ENCODE measurements at places on chromosomes 12 and 14.

GRCh38 chr12:109239179-109239578, 69.9 kb downstream of the FOXN4 start:
- DNase-seq, result peak; percentile 7

DNA sequence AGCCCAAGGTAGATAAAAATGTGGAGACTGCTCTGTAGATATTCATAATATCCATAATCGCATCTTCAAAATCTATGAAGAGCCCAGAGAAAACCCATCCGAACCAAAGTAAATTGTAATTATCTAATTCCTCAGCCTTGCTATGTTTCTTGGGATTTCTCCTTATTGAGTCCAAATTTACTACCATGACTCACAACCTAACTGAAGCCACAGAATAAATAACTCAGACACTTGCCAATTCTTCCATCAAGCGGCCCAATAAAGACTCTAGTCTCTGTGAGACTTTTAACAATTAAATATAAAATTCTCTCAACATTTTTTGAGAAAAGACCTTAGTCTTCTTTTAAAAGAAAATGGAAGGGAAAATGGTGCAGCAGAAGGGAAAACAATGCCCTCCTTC, 409.8 kb downstream of the DAD1 start:
- DNase-seq, result no peak

GRCh38 chr12:31279390-31279924, 46.5 kb downstream of the SINHCAF start:
- DNase-seq, result no peak

DNA sequence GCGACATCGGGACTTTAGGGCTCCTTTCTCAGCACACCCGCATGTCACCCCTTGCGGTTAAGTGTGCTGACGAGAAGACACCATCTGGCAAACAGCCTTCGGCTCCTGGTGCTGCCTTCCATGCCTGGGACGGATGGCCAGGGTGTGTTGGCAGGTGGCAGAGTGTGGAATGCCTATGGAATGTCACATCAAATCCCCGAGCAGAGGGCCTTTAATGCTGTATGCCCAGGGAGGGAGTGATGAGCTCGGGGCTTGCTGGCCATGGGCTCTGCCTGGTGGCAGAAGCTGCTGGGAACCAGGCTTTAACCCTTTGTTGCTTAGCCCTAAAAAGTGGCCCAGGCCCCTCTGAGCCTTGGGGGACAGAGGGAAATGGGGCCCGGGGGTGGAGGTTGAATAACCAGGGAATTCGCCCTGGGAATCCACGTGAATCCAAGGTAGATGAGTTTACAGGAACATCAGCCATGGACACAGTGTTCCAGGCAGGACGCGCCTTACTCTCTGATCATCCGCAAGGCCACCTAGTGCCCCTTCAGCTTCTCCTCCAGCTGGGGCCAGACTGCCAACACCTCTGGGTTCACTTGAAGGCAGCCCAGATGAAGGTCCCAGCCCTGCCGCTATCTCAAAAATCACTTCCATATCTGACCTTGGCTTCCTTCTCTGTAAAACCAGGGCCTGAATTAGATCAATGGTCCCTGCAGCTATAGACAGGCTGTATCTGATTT, 17.4 kb downstream of the FAM181A start:
- DNase-seq, result no peak

DNA sequence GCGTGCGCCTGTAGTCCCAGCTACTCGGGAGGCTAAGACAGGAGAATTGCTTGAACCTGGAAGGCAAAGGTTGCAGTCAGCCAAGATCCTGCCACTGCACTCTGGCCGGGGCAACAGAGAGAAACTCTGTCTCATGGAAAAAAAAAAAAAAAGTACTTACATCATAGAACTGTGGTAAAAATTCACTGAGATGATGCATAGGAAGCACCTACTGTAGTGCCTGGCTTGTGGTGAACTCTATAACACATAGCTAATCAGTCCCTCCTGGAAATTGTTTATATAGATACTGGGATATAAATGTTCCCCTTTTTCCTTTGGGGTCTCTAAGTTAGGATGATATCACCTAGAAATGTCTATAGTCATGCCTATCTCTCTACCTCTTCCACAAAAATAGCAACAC, 89.7 kb upstream of the CPM start:
- DNase-seq, result no peak

DNA sequence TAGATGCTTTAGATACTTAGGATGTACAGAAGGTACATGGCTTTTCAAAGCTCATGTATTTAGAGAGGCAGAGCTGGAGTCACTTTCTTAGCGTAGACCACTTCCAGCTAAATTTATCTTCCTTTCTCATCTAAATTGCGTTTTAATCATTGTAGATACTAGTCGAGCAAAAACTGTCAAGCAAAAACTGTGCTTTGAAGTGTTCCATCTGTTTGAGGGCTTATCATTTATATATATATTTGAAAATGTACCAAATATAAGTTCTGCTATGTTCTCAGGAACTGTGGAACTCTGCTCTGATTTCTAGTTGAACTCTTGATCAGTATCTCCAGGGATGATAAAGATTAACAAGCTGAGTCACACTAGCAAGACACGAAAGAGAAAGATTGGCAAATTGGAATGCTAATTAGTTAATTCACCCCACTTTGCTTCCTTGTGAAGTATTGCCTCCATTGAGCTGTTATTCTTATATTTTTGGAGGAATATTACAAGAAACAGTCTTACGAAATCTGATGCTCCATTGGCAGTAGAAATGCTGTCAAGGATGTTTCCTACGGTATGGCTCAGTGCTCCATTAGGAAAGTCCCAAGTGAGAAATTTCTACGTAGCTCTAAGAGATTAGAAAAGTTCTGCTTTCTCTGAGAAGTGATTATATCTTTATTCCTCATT, 310.7 kb downstream of the AEBP2 start:
- DNase-seq, result no peak

- no peak for DNase-seq
Measured at GRCh38 chr12:86670986-86671385, 414.8 kb upstream of the MGAT4C start.
